ENCODE measurements at places on chromosomes 12 and 14.

- no peak for DNase-seq
Observed at GRCh38 chr12:106142591-106143261, 4.0 kb upstream of the NUAK1 start.

- DNase-seq: no peak
Observed at GRCh38 chr12:74551291-74551690, 13.7 kb downstream of the ATXN7L3B start.

- no peak for DNase-seq
Observed at GRCh38 chr14:67725171-67725570, 23.5 kb downstream of the RDH12 start.

GRCh38 chr14:91352728-91353692 lies 64.6 kb downstream of the CCDC88C start:
- DNase-seq: no peak

- no peak for DNase-seq
Observed at GRCh38 chr14:77822741-77823140, 22.8 kb downstream of the ADCK1 start.

- no peak for DNase-seq
Observed at GRCh38 chr12:69065775-69066174, 132.8 kb upstream of the CPM start.

GRCh38 chr12:7079826-7080125 lies 12.5 kb downstream of the C1R start:
- DNase-seq: no peak

- no peak for DNase-seq
Observed at GRCh38 chr14:24297190-24297964, 2.2 kb downstream of the DHRS1 start.

GRCh38 chr14:68111097-68111852 lies 291.7 kb downstream of the RAD51B start:
- DNase-seq: no peak

DNA sequence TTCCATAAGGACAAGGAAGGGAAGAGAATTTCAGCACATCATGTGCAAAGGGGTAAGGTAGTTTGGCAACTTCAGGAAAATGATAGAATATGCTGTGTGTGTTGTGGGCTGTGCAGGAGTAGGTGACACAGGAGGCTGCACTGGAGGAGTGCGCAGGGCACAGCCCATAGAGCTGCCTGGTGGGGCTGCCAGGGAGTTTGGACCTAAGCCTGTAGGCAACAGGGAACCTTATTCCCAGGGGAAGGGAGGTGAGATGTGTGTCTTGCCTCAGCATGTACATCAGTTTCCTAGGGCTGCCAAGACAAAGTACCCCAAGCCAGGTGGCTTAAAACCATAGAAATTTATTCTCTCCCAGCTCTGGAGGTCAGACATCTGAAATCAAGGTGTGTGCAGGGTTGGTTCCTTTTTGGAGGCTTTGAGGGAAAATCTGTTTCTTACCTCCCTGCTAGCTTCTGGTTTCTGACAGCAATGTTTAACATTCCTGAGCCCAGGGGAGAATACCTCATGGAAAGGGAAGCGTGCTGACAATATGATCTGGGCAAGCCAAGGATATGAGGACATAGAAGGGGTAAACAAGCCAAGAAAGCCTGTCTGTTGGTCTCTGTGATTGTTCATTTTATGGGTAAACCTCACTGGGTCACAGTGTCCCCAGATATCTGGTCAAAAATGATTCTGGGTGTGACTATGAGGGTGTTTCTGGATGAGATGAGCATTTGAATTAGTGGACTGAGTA lies 174.0 kb upstream of the NTF3 start:
- DNase-seq: no peak

DNA sequence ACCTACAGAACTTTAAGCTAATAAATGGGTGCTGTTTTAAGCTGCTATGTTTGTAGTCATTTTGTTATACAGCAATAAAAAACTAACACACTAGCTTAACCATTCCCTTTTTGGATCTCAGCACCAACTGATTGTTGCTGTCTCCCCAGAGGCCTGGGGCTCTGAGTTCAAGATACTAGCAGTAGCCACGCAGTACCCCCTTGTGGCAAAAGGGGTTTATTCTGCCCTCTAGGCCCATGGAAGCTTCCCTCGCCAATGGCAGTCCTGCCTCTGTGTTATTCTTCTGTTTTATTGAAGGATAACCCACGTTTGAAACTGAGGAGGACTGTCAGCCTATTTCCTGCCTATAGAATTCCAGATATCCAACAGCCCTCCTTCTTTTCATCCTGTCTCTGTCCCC lies 455.3 kb upstream of the ATP2B1 start:
- no peak for DNase-seq

GRCh38 chr12:132595183-132595582 lies 15.2 kb downstream of the LRCOL1 start:
- no peak for DNase-seq

DNA sequence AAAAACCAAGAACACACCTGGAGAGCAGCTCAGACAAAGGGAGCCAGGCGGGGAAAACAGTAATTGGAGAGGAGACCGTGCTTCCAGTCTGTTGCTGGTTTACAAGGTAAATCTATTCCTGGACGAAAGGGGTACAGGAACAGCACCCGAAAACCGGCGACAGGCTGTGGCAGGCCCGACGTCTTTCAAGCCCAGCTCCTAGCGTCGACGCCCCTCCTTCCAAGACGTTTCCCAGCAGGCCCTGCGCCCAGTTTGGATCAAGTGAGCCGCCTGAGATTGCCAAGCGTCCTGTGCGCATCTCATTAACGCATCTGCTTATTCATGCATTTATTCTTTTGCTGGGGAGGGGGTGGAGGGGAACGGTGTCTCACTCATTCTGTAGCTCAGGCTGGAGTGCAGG lies 1.4 kb downstream of the C12orf56 start:
- DNase-seq: no peak

DNA sequence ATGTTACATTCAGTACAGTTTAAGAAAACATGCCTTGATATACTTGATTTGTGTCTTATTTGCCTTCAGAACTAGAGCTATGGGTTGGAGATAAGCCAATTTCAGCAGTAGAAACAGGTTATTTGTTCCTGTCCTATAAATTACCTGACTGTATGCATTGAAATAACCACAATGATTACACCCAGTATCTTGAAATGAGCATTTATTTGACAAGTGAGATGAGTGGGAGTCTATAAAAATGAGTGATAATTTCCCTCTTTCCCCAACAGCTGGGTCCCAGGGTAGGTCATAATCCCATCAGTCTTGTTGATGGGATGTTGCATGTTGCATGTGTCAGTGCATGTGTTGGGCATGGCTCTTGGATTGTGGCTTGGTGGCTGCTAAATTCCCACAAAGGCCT lies 3.7 kb downstream of the TAS2R42 start:
- no peak for DNase-seq

- DNase-seq: no peak
Observed at GRCh38 chr12:82326905-82327503, 31.2 kb downstream of the CCDC59 start.

DNA sequence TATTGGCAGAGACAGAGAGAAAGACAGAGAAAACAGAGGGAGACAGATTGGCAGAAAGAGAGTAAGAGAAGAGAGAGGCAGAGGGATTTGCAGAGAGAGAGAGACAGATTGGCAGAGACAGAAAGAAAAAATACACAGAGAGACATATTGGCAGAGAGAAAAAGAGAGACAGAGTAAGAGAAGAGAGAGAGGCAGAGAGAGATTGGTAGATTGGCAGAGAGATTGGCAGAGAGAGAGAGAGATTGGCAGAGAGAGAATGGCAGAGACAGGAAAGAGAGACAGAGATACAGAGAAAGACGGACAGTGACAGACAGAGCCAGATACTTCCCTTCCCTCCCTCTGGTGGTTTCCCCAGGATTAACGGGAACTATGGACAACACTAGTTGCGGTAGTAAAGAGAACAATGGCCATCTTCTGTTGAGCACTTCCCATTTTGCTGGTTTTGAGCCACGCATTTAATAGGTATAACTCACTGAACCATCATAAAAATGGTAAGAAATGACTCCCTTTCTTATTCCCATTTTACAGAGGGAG lies 2.6 kb upstream of the NOS1 start:
- no peak for DNase-seq

DNA sequence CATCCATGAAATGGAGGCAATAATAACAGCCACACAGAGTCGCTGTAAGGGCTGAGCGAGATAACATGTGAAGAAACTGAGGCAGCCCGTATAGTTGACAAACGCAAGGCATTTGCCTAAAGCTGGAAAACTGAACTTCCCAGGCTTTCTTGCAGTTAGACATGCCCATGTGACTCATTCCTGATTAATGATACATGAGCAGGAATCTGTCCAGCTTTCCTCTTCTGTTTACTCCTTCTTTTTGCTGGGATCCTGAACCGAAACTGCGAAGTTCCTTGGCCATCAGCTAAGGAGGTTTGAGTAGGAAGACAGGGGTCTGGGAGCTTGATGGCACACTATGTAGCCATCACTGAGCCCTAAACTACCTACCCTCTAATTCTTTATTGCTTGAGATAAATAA lies 52.2 kb downstream of the ST8SIA1 start:
- no peak for DNase-seq

DNA sequence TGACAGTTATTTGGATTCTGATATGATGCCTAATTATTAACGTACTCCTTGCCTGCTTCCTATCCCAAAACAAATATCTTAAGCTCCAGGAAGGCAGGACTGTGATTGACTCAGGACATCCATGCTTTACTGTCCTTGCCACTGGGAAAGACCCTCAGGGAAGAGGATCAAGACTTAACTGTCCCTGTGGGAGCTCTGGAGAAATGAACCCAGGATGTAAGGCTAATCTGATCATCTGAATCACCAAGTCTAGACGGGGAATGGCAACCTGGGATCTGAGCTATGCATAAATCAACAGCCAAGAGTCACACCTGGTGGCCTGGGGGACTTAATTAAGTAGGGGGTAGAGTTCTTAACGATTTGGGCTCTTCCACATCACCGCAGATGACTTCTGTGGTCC lies 153.2 kb upstream of the BCL2L14 start:
- DNase-seq: no peak

GRCh38 chr14:94115631-94116030 lies 5.1 kb downstream of the IFI27 start:
- DNase-seq: no peak

DNA sequence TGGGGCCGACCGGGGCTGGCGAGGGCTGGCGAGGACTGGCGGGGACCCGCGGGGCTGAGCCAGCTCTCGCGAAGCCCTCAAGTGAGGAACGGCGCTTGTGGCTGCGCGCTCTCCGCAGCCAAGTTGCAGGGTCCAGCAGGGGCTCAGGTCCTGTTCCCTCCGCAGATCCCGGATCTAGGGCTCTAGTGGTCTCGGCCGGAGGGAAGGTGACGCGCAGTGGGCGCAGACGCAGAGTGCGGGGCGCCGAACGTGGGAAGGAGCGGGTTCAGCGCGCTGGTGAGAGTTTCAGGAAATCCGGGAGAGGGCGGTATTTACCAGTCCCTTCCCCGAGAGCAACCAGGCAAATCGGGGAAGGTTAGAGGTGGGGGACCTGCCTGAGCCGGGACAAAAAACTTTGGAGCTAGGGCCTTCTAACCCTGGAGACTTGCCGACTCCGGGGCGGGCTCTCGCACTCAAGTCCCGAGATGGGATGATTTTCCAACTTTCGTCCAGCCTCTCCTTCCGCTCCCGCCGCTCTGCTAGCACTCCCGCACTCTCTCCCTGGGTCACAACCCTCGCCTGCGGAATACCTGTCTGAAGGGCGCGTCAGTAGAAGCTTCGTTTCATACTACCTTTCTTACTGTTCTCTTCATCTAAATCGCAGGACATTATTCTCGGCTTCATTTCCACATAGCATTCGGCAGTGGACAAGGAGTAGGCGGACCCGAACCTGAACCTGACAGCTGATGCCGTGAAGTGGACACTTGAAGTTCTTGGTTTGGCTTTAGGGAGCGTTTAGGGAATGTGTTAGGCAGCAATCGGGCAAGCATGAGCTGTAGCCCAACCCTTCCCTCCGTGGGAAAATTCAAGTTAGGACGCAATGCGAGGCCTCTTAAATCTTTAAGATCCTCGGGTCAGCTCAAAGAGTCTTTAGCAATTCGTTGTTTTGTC lies 13.6 kb upstream of the PAX9 start:
- no peak for DNase-seq

DNA sequence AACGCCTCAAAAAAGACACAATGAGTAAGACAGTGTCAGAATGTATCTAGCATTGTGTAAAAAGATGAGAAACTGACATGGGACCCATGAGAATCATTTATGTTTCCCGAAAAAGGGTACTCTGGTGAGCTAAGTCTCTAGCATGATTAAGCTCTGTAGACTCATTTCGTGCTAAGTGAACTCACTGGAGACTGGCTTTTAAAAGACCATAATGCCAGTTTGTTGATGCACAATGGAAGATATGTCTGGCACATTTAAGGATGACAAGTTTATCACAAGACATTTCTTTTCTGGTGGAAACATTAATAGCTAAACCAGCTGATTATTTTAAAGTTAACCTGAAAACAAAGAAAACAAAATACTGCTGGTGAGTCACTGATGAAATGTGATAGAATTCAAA lies 233.5 kb downstream of the SLC2A13 start:
- no peak for DNase-seq

DNA sequence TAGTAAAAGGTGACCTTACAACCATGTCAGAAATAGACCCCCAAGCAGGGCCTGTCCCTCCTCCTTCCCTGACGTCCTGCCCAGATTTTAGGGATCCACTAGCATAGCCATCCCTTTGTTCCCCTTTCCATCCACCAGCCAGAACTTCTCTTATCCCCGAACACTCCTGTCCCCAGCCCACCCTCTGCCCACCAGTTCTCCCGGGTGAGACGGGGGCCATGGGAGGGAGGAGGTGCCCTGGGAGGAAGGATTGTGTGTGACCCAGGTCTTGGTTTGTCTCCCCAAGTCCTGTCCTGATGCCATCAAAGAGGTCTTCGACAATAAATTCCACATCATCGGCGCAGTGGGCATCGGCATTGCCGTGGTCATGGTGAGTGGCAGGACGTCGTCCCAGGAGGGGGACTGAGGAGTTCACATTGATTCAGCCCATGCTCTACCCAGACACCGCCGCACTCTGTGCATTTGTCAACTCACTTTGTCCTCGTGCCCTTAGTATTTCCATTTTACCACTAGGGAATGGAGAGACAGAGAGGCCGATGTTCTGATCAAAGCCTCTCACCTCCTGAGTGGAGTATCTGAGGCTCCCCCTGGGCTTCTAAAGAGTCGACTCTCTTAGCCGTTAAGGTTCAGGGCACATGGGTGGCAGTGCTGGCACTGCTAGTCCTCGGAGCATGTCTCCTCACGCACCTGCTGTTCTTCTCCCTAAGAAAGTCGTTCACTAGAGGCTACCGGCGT lies 35.9 kb downstream of the CD9 start:
- no peak for DNase-seq

- DNase-seq: no peak
Observed at GRCh38 chr12:26453246-26453645, 257.9 kb downstream of the SSPN start.

DNA sequence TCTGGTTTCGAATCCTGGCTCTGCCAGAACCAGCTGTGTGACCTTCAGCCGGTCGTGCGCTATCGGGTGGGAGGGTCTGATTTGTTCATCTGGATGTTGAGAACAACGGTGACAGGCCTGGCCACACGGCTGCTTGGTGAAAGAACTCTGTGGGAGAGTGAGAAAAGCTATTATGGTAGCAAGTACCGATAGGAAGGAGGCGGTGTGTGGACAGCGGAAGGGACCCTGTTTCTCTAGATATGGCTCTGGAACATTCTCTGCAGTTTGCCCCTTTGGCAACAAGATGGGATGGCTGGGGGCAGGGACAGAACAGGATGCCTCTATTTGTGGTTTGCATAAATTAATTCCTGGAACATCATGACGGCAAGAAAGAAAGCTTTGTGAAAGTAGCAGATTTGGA lies 347.3 kb downstream of the AACS start:
- DNase-seq: no peak

Measured in cerebellar nuclear complex (tissue), 1 donor.